NCI-H1417 (cell line): ENCODE measurements at places on chromosomes 12 and 14.
A peak's percentile ranks its signal among the peaks of the same experiment; 100 is the strongest.

DNA sequence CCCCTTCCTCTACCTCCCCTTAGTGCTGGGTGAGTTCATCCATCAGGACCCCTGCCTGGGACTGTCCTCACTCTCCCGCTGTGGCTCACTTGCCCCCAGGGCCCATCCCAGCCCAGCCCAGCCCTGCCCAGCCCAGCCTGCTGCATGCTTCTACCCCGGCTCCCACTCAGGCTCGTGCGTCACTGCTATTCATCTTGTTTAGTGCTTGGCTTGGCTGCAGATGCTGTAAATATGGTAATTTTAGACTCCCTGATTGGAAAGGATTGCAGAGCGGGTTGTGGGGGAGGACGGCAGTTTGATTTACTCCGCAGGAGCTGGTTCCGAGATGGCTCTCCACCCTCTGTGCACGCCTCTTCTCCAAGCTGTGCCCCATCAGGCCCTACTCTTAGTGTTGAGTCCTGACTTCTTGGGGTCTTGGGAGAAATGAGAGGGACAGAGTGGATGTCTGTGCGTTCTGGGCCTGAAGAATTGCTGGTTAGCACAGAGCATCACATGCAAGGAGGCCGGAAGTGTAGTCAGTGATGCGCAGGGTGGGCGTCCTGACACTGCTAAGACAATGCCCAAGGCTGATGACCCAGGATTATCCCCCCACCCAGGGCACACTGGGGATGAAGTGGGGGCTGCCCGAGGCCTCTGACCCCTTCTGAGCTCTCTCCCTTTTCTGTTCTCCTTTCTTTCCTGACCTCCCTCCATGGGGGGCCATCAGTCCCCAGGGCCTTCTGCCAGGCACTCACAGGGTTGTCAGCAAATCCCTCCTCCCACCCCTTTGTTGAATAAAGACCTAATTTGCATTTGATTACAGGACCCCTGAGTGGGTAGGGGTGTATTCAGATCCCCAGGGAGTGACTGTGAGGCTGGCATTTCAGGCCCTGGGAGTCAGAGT is 244.4 kb downstream of the ZFP36L1 start:
- DNase-seq: no peak

GRCh38 chr12:52542785-52543318 is 10.1 kb downstream of the KRT71 start:
- DNase-seq: no peak

- DNase-seq: no peak
These were observed 483.7 kb downstream of the FLRT2 start for GRCh38 chr14:86013641-86014040.

DNA sequence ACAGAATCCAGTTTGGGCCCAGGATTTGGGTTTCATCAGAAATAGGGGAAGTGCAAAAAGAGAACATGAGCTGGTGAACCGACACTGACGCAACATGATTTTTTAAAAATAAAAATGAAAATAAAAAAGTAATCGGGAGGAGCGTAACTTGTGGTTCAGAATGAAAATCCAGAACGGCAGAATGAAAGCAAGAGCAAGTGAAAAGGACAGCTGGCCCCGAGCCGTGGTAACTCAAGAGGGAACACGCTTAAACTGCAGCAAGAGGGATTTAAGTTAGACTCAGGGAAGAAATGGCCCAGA is 1.6 kb downstream of the SLC6A12 start:
- no peak for DNase-seq

- no peak for DNase-seq
These were observed 85.4 kb downstream of the HECTD1 start for GRCh38 chr14:31122098-31122611.

DNA sequence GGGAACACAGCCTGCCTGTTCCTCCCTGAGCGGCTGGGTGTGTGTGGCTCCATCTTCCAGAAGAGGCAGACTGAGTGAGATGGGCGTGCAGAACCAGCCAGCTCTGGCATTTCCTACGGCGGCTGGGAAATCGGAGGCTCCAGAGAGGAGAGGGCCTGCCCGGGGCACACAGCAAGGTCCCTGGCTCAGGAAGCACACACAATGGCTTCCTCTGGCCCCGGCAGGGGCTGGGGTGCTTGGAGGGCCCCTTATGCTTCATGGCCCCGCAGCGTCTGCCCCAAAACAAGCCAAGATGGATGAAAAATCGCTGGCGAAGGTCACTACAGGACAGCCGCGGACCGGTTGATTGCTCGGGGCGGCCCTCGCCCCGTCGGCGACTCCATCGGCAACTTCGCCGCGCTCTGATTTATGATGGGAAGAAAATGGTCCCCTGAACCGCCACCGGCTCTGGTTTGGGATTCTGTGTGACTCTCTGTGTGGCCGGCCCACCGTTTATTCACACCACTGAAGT is 191.5 kb upstream of the C14orf180 start:
- no peak for DNase-seq

GRCh38 chr12:80442426-80443222 is 1.4 kb upstream of the PTPRQ start:
- DNase-seq: no peak

GRCh38 chr14:75363570-75364227 is 64.1 kb upstream of the JDP2 start:
- DNase-seq: no peak

GRCh38 chr14:31172084-31172483 is 35.5 kb downstream of the HECTD1 start:
- no peak for DNase-seq

- DNase-seq: no peak
These were observed 397.4 kb downstream of the RAD51B start for GRCh38 chr14:68216957-68217356.

DNA sequence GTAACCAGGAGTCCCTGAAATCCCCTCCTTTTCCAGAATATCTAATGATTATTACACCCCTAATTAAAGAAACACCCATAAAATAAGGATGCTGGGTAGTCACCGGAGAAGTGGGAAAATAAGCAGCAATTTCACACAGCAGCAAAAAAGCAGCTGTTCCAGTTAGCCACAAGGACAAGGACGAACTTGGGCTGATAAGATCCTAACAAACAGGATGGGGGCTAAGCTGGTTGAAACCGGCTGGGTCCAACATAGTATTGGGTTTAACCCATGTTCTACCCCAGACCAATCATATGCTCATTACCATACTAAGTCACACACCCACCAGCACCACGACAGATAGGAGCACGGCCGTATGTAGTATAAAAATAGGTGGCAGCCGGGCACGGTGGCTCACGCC is 100.7 kb downstream of the RPL10L start:
- DNase-seq: no peak

- DNase-seq: no peak
These were observed 1126.7 kb downstream of the AACS start for GRCh38 chr12:126191949-126192348.

DNA sequence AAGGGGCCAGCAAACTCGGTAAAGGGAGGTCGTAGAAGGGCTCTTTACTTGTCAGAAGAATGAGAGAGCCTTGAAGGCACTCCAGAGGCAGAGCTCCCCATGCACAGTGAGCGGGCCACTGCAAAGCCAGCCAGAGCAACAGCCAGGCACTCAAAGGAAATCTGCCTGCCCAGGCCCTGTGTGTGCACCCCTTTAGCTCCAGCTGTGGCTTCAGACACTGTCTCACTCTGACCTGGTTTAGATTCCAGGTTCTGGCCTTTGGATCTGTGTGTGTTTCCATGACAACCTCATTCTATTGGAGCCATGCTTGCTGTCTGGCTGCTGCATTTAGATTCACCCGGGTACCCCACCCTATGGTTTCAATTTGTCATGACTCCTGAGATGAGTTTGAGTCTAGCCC is 170.3 kb downstream of the CAPZA3 start:
- no peak for DNase-seq

- no peak for DNase-seq
These were observed 154.1 kb upstream of the ARID2 start for GRCh38 chr12:45575417-45575816.

GRCh38 chr12:2732290-2732689 is 62.5 kb upstream of the FKBP4 start:
- no peak for DNase-seq

GRCh38 chr12:114672817-114673168 is 11.2 kb downstream of the TBX3 start:
- no peak for DNase-seq

DNA sequence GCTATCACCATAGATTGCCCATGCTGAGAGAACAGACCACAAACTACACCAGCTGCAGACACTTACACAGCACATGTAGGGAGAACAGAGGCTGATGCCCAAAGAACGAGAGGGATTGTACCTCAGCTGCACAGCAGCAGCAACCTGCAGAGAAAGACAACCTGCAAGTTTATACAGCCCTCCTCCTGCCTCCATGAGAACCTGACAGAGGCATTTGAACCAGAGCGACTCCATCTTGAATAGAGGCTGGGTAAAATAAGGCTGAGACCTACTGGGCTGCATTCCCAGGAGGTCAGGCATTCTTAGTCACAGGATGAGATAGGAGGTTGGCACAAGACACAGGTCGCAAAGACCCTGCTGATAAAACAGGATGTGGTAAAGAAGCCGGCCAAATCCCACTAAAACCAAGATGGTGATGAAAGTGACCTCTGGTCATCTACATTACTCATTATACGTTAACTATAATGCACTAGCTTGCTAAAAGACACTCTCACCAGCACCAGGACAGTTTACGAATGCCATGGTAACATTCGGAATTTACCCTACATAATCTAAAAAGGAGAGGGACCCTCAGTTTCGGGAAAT is 262.4 kb upstream of the HMGA2 start:
- no peak for DNase-seq

DNA sequence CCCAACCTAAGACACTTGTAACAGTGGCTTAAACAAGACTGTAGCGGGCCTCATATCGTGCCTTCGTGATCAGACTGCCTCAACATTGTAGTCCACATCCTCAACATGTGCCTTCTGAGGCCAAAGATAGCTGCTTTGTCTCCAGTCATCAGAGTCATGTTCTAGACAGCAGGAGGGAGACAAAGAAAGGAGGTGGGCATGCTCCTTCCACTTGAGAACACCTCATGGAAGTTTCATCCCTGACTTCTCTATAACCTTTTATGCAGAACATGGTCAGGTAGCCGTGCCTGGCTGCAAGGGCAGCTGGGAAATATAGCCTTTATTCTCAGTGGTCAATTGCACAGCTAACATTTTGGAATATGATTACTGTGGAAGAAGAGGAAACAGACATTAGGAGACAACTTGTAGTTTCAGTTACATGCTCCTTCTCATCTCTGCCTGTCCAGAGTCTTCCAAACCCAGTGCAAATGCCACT is 25.3 kb upstream of the DHRS2 start:
- no peak for DNase-seq

GRCh38 chr12:109137055-109137454 is 20.7 kb downstream of the ACACB start:
- no peak for DNase-seq

- DNase-seq: no peak
These were observed 180.4 kb upstream of the ATP2B1 start for GRCh38 chr12:89889062-89889461.

GRCh38 chr12:31570880-31571279 is 20.1 kb downstream of the DENND5B start:
- peak; percentile 27 for DNase-seq

- DNase-seq: no peak
These were observed 83.6 kb downstream of the ALX1 start for GRCh38 chr12:85363382-85364190.

DNA sequence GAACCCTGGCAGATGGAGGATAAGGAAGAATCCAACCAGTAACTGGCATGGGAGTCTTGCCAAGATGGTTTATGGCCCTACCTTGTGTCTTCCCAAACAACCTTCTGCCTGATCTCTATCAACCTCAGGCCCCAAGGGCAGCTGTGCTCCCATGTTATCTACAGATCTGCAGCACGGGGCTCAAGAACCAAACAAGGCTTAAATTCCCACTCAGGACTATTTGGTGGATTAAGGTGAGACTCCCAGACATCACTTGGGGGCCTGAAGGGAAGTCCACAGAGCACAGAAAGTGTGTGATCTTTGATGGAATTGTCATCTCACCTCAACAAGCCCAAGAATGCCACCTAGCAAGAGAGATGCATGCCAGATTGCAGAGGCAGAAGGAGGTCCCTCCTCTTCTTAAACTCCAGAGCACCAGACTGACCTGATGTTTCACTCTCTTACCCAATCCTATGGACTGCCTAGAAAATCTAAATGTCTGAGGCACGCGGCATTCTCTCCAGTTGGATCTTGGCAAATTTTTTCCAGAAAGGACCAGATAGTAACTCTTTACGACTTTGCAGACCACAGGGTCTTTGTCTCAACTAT is 759.5 kb upstream of the TBX3 start:
- no peak for DNase-seq

DNA sequence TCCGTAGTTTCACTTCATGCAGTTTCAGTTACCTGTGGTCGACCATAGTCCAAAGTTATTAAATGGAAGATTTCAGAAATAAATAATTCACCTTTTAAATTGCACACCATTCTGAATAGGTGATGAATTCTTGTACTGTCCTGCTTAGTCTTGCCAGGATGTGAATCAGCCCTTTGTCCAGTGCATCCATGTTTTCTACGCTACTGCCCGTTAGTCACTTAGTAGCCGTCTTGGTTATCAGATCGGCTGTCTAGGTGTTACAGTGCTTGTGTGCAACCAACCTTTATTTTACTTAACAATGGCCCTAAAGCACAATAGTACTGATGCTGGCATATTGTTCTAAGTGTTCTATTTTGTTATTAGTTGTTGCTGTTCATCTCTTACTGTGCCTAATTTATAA is 146.7 kb downstream of the ACSS3 start:
- no peak for DNase-seq

DNA sequence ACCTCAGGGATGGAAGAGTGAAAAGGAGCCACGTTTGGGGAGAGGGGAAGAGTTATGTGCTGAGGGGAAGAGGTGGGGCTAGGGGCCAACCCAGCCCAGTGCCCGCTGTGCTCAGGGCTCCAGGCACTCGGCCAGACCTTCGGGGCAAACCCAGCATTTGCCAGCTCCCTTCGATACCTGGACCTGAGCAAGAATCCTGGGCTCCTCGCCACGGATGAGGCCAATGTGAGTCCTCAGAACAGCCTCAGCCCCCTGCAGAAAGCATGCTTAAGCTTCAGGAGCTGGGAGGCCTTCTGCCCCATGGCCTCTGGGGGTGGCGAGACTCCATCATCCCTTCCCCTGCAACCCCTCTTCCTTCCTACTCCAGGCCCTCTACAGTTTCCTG is 5.0 kb downstream of the CARMIL3 start:
- DNase-seq: no peak

GRCh38 chr14:64970776-64971477 is 1.2 kb downstream of the RAB15 start:
- peak; percentile 25 for DNase-seq

DNA sequence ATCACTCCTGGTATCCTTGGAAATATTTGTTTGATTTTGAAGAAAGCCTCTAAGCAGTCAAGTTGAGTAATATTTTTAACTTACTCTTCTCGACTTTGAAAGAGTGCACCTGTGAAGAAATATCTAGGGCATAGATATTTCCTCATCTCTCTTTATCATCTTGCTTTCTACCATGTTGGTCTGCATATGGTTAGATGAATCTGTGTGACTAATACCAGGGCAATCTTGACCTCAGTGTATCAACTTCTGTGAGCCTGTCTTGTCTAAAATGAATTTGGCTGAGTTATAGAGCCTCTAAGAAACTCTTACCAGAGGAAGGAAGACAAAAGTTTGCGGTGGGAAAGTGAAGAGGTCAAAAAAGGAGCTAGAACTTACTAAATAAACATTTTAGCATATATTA is 68.4 kb downstream of the SYT1 start:
- no peak for DNase-seq
